ENCODE measurements at places on chromosomes 7 and 10.

GRCh38 chr10:132687893-132688579 is 97.9 kb downstream of the NKX6-2 start:
- DNase-seq: no peak

- DNase-seq: no peak
Measured at GRCh38 chr10:78565841-78566240, 502.9 kb upstream of the ZMIZ1 start.

- no peak for DNase-seq
Measured at GRCh38 chr7:40918701-40919271, 784.0 kb downstream of the SUGCT start.

- no peak for DNase-seq
Measured at GRCh38 chr10:48632166-48632565, 27.3 kb upstream of the ARHGAP22 start.

All from hematopoietic multipotent progenitor cell treated with erythropoietin and hydrocortisone succinate and interleukin-3 and kit ligand, for 6 days (in vitro differentiated cells).